Anterior cingulate cortex (tissue), 58 donors: ENCODE measurements at places on chromosomes 11 and 22.

DNA sequence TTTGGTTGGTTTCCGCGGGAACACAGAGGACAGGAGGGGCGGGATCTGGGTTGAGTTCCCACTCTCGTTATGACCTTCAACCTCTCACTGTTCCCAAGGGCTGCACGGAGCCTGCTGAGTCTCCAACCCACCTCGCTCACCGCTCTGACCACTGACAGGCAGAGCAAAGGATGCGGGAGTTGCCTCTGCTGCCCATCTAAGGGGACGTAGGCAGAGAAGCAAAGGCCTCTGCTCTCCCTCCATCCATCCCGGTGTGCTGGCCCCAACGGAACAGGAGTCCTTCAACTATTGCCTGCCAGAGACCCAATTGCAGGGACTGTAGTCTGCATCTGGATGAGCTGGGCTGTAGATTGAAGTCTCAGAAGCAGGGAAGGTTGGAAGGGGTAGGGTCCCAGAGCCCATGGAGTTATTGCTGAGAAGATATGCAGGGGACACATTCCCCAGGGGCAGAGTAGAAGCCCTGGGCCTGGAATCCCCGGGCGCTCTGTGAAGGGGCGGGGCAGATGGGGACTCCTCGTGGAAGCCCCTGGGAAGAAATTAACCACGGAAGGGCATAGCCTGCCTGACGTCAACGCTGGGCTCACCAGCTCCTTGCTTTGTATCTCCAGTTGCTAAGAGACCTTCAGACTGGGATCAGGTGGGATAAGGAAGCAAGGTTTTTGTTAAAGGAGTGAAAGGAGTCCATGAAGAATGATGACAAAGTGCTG, 12.7 kb upstream of the FXYD2 start:
- no peak for DNase-seq

DNA sequence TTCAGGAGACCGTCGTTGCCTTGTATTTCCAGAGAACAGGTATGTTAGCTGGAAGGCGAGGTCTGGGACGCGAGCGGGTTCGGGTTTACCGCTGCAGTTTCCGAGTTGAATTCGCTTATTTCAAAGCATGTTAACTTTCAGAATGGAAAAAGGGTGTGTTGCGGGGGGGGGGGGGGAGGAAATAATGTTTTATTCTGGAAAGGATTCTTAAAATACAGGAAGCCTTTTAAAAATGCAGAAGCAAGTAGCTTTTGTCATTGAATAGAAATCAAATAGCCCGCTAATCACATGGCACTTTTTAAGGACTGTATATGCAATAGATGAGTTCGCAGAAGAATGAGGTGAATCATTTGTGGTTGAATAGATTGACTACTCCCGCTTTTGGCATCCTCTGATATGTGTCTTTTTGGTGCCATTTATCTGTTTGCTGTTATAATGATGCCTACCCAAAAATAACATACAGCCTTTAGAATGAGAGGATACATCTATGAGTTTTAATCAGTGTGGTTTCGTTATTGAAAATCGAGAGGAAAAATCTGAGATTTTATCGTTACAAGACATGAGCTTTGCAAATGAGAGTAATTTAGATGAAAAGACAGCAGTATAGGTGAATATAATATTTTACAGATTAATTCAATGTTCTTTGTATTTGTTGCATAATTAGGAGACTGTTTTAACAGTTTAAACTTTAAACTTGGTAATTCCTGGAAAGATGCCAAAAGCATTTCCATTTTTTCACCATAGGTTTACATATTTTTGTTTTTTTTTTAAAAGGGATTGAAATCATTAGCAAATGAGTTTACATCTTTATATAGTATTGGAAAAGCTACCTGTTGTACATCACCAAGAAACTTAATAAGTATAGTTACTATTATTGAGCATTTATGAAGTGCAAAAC, 1.7 kb downstream of the PDE3B start:
- no peak for DNase-seq

GRCh38 chr11:1002406-1002984, 34.0 kb downstream of the MUC6 start:
- no peak for DNase-seq

- no peak for DNase-seq
Observed at GRCh38 chr11:101523634-101524260, 60.1 kb downstream of the TRPC6 start.

DNA sequence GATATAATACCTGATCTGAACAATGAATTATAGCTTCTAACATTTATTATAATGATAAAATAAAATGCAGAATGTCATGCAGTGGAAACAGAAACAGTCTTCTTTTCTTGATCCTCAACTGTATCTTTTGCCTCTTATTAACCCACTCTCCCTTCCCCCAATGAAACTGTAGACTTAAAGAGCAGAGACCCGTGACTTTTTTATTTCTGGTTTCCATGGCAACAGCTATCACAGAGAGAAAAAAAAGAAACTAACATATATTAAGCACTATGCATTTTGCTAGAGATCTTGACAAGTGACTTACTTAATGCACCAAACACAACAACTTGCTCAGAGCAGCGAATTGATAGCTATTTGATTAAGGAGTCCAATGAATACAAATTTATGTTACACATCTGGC, 69.3 kb downstream of the RAB38 start:
- no peak for DNase-seq

DNA sequence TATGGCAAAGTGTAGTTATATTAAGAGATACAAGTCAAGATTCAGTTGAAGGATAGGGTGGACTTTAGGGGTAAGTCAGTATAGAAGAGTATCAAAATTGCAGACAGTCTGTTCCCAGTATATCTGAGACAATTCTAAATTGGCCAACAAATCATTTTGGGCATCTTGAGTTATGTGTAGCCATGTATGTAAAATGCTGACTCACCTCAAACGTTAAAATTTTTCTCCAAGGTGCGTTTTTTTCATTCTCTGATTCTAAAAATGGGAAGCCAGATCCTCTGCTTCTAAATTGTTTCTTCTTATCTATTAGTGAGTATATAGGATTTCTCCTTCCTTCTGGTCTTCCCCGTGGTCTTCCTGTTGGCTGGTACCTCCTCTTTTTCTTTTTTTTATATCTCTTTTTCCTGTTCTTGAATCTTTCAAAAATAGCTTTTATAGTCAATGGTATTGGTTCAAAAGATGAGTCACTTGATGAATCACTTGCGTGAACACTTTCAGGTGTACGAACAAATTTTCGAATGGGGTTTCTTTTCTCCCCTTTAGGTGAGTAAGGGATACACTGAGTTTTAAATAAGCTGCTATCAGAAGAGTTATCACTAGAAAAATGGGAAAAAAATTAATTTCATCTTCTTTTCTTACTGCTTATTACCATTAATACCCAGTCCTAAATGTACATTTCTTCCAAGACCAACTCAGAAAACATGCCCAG, 3.2 kb downstream of the TAF1D start:
- DNase-seq, result no peak

GRCh38 chr11:14891143-14892035, 642 bp downstream of the CYP2R1 start:
- DNase-seq, result peak; percentile 83

- no peak for DNase-seq
Observed at GRCh38 chr11:133075351-133075750, 456.9 kb downstream of the OPCML start.

DNA sequence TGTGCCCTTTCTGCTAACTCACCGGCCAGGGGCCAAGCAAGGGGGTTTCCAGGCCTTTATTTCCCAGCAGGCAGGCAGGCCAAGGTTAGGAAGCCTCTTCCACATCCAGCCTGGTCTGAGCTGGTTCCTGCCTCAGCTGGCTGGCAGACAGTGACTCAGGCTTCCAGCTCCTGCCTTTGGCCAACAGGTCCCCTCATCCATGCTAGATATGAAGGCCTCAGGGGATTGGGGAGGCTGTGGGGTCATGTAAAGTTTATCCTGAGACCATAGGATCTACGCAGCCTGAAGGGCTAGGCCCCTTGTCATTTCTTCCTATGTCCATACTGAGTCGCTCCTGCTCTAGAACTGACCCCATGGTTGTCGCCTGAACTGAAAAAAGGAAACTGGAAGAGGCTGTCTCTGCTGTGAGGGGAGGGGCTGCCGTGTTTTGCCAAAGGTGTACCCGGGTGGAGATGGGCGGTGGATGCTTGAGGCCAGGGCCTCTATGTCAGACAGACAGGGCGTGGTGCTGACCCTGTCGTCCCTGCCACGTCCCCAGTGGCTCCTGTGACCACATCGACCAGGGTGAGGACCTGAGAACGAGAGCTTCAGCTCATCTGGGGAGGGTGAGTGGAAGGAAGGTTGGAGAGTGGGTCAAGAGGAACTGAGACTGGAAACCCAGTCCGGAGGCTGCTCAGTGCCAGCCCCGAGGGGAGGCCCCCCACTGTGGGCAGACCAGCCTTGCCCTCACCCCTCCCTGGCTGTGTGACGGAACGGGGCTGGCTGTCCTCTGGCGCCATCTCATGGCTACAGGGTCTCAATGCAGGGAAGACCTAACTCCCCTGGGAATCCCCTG, 17.0 kb downstream of the P2RY6 start:
- DNase-seq, result peak; percentile 48

- no peak for DNase-seq
Observed at GRCh38 chr11:63672936-63673539, 1.9 kb upstream of the ATL3 start.

GRCh38 chr11:35983981-35984380, 40.1 kb downstream of the LDLRAD3 start:
- no peak for DNase-seq

GRCh38 chr22:25172153-25172552, 27.5 kb upstream of the CRYBB3 start:
- no peak for DNase-seq

GRCh38 chr11:81749245-81749644, 984.4 kb downstream of the FAM181B start:
- DNase-seq, result no peak

DNA sequence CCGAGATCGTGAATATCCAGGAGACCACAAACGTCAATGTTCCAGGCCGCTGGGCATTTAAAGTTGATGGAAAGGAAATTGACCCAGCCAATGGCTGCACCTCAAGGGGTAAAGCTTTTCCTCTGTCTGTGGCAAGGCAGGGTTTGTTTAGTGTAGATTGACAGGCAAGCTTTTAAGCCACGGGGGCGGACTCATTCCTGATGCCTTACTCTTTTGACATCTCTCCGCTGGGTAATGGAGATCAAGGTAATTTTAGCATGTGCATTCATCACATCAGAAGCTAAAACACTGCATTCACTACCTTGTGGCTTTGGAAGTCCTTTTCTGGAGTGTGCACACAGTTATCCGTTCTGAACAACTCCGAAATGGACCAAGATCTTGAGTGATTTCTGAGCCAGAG, 12.6 kb downstream of the TECTA start:
- no peak for DNase-seq

- no peak for DNase-seq
Observed at GRCh38 chr22:19918332-19919106, 23.1 kb upstream of the COMT start.

DNA sequence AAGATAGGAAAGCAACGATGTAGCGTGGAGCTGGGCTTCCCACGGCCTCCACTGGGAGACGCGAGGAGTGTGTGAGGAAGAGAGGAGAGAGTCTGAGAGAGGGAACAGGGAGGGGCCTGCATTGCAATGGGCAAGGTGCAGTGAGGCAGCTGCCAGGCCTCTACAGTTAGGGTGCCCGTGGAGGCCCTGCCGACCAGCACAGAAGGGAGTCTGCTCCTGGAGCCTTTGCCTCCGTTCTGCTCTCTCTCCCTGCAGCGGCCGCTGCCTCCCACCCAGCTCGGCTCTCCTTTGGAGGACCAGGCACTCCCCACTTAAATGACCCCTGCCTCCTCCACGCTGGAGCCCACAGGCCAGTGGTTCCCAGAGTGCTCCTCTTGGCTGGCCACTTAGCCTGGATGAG, 181.7 kb downstream of the EFCAB6 start:
- DNase-seq, result no peak

DNA sequence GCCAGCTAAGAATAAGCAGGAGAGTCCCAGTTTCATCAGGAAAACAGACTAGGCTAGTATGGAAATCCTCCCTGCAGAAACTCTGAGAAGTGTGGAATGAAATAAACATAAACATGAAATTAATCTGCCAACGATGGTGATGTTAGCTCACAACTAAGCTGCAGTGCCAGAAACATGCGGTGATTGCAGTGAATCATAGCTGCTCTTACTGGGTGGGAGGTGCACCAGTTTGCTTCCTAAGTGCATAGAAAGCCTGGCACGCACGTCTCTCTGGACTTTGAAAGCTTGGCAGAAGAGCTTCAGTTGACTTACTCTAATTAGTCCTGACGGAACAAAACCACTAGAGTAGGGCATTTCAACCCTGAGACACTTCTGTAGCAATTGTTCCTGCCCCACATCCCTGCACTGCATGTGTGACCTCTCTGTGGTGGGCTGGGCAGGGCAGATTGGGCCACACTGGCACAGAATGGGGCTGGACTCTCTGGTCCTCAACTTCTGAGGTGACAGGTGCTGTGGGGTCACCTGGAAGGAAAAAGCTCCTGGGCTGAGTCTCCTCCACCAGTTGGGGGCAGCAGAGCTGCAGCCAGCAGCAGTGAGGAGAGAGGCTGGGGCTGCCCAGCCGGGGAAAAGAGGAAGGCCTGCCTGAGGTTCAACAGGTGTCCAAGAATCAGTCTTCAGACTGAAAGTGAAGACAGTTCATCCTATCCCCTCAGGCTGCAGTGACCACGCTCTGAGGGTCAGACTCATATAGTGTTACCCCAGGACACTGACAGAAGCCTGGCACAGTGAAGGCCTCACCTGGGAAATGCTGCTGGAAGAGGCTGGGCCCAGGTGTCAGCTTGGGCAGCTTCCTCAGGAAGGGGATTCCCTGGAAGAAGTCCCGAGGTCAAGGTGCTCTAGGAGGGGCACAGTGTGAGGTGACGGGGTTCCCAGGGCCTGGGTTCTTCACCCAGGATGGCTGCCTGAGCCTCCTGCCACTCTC, 40.5 kb downstream of the GGTLC2 start:
- DNase-seq, result peak; percentile 36

GRCh38 chr11:69155302-69156234, at the start of gene SMIM38:
Gene SMIM38, plus strand, starts transcription at chr11:69155935. Its CDS starts 1,912 bp downstream, at chr11:69157847.
- DNase-seq, result no peak

DNA sequence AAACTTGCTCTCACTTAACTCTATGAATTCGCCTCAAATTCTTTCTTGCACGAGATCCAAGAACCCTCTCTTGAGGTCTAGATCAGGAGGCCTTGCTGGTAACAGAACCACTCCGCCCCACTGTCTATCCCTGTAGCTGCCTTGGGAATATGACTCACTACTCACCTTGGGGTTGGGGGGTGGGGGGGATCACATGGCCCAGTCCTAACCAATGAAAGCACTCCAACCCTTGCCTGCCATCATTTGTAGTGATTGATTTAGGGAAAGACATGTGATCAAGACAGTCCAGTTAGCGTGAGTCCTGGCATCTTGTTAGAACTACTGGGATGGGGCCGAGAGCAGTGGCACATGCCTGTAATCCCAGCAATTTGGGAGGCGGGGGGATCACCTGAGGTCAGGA, 4.8 kb upstream of the MRTFA start:
- DNase-seq, result no peak
